ENCODE measurements at places on chromosomes 11 and 22. TPM values are rescaled to one million over a fixed set of nuclear protein-coding genes. Genes with fewer than 3 reads are reported as not detected.

Gene PNPLA5
- total RNA-seq: 0.06 TPM

Gene SESN3
- 0.07 TPM for total RNA-seq

Gene SLC37A2
- 0.13 TPM for total RNA-seq

Gene MAPK1
- 64.1 TPM for total RNA-seq

Gene BARX2
- not detected for total RNA-seq

Gene TYR
- total RNA-seq: not detected

Gene INPPL1
- total RNA-seq: 52.9 TPM

Gene PKP3
- total RNA-seq: 40.1 TPM

Gene NAA40
- 14.3 TPM for total RNA-seq
